ENCODE measurements at places on chromosomes 11 and 22.

DNA sequence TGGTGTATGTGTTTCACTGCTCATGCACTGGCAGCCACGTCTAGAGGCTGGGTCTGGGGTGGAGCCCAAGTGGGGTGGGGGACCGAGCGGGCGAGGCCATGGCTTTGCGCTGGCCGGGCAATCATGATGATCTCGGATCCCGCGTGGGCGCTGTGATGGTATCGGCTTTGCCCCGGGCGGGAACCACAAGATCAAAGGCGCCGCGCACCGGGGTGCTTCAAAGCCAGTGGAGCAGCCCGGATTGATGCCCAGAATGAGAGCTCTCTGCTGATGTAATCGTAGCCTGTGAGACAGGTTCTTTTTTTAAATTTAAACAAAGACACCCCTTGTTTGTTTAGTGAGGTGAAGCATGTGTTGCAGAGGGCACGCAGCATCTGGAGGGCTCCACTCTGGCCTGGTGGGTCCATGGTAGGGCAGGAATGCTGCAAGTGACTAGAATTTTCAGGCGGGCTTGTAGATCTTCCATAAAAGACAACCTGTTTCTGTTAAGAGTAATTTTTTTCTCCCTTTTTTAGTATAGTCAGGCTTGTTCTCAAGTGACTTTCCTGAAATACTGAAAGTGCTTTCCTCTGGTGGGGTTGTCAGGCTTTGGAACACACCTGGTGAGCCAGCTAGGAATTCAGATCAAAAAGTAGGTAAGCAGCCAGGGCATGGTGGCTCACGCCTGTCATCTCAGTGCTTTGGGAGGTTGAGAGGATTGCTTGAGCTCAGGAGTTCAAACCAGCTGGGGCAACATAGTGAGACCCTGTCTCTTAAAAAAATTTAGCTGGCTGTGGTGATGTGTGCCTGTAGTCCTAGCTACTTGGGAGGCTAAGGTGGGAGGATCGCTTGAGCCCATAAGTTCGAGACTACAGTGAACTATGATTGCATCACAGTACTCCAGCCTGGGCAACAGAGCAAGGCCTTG, 40.7 kb downstream of the ZNRF3 start:
- H3K27me3 ChIP-seq, result peaks cover 55% of the 10 kb centered on the region
- no peak for DNase-seq
- H3K4me3 ChIP-seq, result no peak overlapping the region
- no peak overlapping the region for H3K27ac ChIP-seq
- no peaks in the 10 kb centered on the region for H3K36me3 ChIP-seq

DNA sequence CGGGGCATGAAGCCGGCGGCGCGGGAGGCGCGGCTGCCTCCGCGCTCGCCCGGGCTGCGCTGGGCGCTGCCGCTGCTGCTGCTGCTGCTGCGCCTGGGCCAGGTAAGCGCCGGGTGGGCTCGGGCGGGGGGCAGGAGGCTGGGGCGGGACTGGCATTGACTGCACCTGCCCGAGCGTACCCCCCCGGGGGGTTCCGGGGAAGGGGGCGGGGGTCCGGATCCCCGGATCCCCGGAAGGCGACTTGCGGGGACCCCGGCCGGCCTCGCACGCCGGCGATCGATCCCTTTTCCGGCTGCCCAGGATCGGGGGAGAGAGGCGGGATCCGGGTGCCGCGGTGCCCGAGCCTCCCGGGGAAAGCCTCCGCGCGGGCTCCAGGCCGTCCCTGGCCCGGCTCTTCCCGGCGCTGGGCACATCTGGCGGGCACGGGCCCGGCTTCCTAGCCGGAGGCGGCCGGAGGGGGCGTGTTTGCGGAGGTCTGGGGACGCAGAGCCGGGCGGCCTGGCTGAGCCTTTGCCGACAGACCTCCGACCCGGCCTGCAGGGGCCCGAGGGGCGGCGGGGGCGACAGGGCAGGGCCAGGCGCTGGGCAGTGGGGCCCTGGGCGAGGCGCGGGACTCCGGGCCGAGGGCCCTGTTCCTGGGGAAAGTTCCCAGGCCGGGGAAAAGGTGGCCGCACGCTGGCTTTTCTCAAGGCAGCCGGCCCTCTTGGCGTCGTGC, 705 bp downstream of the PTPRJ start:
- no peak for DNase-seq
- peaks cover 10% of the 10 kb centered on the region for H3K27me3 ChIP-seq
- peak overlapping the region; percentile 95 for H3K4me3 ChIP-seq
- H3K4me1 ChIP-seq, result peaks cover 27% of the 10 kb centered on the region

GRCh38 chr11:8704136-8704535, 21.5 kb downstream of the RPL27A start:
- no peak overlapping the region for H3K4me3 ChIP-seq
- H3K27me3 ChIP-seq, result no peaks in the 10 kb centered on the region
- no peak for DNase-seq
- H3K36me3 ChIP-seq, result no peaks in the 10 kb centered on the region
- H3K4me1 ChIP-seq, result no peaks in the 10 kb centered on the region

DNA sequence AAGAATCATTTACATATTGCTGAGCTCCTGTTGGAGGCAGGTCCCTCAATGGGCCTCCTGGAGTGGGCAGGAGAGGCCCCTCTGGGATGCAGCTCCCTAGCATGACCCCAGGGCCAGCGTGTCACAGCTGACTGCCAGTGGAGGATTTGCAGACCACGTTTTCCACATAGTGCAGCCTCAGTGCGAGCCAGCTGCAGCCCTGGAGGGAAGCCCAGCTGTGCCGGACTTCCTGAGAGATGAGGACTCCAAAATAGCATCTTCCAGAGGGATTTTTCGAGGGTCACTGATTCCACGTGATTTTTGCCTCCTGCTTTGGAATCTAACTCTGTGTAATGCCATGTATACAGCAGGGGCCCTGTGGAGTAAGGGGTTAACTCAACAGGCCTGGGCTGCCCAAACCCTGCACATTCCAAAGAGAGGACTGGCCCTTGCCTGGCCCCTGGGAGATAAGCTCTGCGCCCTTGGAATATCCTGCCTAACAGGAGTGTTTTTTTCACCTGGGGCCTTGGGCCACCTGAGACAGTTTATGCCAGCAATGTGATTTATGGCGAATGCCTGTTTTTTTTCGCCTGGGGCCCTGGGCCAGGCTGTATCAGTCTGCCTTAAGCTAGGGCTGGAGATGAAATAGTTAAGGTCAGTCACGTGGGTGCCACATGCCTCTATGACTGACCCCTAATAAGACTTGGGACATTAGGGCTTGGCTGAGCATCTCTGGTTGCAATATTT, 47.4 kb downstream of the RPS6KA4 start:
- peaks cover 5% of the 10 kb centered on the region for H3K27me3 ChIP-seq
- no peaks in the 10 kb centered on the region for H3K36me3 ChIP-seq
- no peak overlapping the region for H3K4me3 ChIP-seq
- H3K27ac ChIP-seq, result no peak overlapping the region
- no peaks in the 10 kb centered on the region for H3K4me1 ChIP-seq

DNA sequence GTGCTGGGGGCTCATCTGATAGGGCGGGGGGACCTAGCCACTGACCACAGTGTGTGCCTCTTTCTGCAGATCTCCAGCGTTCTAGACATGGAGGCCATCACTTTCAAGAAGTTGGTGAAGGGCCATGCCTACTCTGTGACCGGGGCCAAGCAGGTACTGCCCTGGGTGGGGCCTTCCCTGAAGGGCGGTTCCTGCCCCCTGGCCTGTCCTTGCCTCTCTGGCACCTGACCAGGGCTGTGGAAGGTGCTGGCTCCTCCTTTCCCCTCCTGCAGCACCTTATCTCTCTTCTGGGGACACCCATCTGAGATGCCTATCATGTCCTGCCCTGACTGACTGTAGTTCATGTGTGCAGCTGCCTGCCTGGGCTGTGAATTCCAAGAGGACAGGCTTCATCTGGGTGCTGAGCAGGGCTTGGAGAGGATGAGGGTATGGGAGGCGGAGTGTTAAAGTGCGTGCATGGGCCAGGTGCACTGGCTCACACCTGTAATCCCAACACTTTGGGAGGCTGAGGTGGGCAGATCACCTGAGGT, 5.5 kb downstream of the CAPN1 start:
- H3K36me3 ChIP-seq, result peaks cover 48% of the 10 kb centered on the region
- H3K27me3 ChIP-seq, result no peaks in the 10 kb centered on the region
- H3K4me3 ChIP-seq, result no peak overlapping the region
- H3K4me1 ChIP-seq, result peaks cover 12% of the 10 kb centered on the region

GRCh38 chr22:41021061-41021612, 70.0 kb downstream of the RBX1 start:
- peaks cover 12% of the 10 kb centered on the region for H3K4me1 ChIP-seq
- peaks cover 3% of the 10 kb centered on the region for H3K36me3 ChIP-seq
- peaks cover 12% of the 10 kb centered on the region for H3K27me3 ChIP-seq
- DNase-seq, result no peak
- H3K4me3 ChIP-seq, result peak overlapping the region; percentile 94
- peak overlapping the region; percentile 95 for H3K27ac ChIP-seq

DNA sequence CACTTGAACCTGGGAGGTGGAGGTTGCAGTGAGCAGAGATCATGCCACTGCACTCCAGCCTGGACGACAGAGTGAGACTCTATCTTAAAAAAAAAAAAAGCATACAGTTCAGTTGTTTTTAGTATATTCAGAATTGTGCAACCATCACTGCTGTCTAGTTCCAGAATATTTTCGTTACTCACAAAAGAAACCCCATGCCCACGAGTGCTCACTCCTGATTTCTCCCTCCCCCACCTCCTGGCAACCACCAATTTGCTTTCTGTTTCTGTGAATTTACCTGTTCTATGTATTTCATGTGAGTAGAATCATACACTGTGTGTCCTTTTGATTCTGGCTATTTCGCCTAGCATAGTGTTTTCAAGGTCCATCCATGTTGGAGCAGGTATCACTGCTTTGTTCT, 24.8 kb downstream of the PTPRJ start:
- H3K36me3 ChIP-seq, result peaks cover 21% of the 10 kb centered on the region
- no peaks in the 10 kb centered on the region for H3K27me3 ChIP-seq
- peak overlapping the region; percentile 59 for H3K4me3 ChIP-seq
- peak overlapping the region; percentile 98 for H3K27ac ChIP-seq
- DNase-seq, result no peak

- DNase-seq, result no peak
- H3K4me3 ChIP-seq, result no peak overlapping the region
- H3K27ac ChIP-seq, result no peak overlapping the region
- H3K4me1 ChIP-seq, result no peaks in the 10 kb centered on the region
These were observed 216.2 kb upstream of the ARHGAP20 start for GRCh38 chr11:110928391-110928790.

DNA sequence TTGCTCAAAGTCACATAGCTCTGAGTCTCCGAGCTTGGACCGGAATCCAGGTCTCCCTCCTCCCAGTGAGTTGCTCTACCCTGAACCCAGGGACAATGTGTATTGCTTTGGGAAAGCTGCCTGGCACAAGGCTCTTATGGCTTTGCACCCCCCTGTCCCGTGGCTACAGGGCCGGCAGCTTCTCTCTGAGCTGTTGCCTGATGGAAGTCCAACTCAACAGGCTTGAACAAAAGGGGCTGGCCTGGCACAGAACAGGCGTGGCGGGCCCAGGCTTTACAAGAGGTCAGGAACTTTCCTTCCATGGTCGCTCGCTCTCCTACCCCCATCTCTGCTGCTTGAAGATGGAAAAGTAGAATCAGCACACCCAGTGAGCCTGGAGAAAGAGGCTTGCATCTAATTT, 34.3 kb downstream of the MYEOV start:
- H3K27ac ChIP-seq, result no peak overlapping the region
- no peaks in the 10 kb centered on the region for H3K36me3 ChIP-seq
- H3K27me3 ChIP-seq, result peaks cover 29% of the 10 kb centered on the region
- no peaks in the 10 kb centered on the region for H3K4me1 ChIP-seq

GRCh38 chr11:129412494-129412893, 36.8 kb downstream of the BARX2 start:
- no peaks in the 10 kb centered on the region for H3K36me3 ChIP-seq
- H3K27ac ChIP-seq, result no peak overlapping the region
- no peak for DNase-seq
- peaks cover 21% of the 10 kb centered on the region for H3K4me1 ChIP-seq
- H3K4me3 ChIP-seq, result no peak overlapping the region
- no peaks in the 10 kb centered on the region for H3K27me3 ChIP-seq

DNA sequence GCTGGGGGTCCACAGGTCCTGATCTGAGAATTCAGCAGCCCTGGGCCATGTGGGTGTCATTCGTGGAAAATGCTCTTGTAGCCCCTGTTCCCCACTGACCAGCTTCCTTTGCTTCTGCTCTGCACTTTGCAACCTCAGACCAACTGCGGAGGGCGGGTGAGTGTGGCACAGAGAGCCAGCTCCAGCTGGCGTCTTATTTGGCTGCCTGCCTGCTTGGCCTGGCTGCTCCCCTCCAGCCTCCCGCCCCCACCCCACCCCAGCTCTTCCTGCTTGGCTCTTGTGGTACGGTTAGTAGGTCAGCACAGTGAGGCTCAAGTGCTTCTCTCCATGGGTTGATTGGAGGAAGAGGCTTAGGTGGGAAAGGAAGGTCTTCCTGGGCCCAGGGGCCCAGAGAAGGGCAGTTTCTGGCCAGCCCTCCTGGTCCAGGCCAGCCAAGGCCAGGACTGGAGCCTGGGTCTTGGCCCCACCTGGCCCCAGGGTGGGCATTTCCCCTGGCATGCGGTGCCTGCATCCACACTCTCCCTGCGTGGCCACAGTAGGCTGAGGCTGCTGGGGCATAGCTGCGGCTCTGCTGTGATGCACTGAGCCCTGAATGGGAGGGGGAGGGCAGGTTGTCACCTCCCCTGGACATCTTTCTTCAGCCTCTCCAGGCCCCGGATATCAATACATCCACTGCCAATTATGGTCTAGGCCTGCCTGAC, 26.5 kb downstream of the MYO7A start:
- H3K27me3 ChIP-seq, result peaks cover 5% of the 10 kb centered on the region
- H3K27ac ChIP-seq, result no peak overlapping the region
- H3K36me3 ChIP-seq, result no peaks in the 10 kb centered on the region

DNA sequence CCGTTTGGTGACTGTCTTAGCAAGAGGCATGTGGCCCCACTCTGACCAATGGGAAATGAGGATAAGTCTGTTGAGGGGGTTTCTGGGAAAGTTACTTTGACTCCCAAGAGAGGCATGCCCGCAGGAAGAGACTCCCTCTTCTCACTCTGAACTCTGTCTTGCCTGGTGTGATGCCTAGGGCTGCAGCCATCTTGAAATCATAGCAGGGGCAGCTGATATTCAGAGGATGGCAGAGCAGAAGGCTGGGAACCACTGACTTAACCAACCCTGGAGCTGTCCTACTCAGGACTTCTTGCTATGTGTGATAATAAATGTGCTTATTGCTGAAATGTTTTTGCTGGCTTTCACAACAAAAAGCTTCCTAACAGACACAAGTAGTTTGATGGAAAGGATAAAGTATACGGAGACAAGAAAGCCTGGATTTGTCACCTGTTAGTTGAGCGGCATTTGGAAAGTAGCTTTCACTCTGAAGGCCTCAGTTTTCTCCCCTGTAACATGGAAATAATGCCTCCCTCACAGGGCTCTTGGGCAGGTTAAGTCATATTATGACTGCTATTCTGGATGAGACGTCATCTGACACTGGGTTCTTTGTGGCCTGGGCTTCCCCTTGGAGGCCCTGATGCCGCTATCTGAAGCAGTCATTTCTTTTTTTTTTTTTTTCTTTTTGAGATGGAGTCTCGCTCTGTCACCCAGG, 128.5 kb downstream of the CEP164 start:
- no peak overlapping the region for H3K4me3 ChIP-seq
- H3K4me1 ChIP-seq, result peaks cover 4% of the 10 kb centered on the region
- H3K27me3 ChIP-seq, result no peaks in the 10 kb centered on the region
- H3K27ac ChIP-seq, result no peak overlapping the region
- DNase-seq, result no peak

GRCh38 chr11:7220636-7221035, 31.1 kb upstream of the SYT9 start:
- no peak for DNase-seq
- H3K36me3 ChIP-seq, result no peaks in the 10 kb centered on the region
- H3K27ac ChIP-seq, result no peak overlapping the region
- peaks cover 2% of the 10 kb centered on the region for H3K27me3 ChIP-seq
- H3K4me1 ChIP-seq, result no peaks in the 10 kb centered on the region

GRCh38 chr11:77081976-77082836, 15.4 kb downstream of the CAPN5 start:
- H3K36me3 ChIP-seq, result no peaks in the 10 kb centered on the region
- H3K4me1 ChIP-seq, result peaks cover 9% of the 10 kb centered on the region
- peak overlapping the region; percentile 92 for H3K27ac ChIP-seq
- peak overlapping the region; percentile 60 for H3K4me3 ChIP-seq
- DNase-seq, result no peak
- peaks cover 6% of the 10 kb centered on the region for H3K27me3 ChIP-seq
